ENCODE measurements at places on chromosomes 7 and 10.

DNA sequence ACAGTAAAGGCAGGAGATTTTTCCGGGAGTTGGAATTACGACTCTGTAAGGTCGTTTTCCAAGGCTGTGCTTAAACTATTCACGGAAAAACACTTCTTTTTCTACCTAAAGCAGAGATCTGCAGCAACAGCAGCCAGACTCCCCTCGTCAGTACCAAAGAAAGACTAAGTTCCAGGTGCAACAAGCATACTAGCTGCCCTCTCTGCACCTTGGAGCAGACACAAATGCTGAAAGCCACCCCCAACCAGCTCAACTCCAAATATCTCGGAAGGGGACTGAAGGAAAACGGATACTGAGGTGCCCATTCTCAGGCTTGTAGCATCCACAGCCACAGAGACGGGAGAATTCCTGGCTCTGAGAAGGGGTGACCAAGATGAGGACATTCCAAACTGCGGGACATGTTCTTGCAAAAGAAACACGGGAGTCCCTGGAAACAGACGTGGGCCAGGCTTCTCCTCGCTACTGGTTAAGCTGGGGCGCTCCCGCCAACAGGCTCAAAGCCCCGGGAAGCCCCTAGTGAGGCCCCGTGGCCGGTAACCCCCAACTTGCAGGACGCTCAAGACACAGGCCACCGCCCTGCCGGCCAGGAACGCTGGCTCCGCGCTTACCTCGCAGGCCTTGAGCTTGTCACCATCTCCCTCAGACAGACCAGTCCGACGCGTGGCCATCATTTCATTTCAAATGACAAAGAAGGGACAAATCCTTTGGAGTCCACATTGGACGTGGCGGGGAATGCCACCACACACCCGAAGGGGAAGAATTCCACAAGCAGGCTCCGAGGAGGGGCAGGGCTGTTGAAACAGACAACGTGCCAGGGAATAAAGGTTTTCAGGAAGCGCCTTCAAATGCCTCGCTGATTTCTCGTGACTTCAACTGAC, 2.2 kb downstream of the ARHGAP21 start:
- DNase-seq = no peak

GRCh38 chr7:51901489-51901840, 584.9 kb upstream of the COBL start:
- no peak for DNase-seq

DNA sequence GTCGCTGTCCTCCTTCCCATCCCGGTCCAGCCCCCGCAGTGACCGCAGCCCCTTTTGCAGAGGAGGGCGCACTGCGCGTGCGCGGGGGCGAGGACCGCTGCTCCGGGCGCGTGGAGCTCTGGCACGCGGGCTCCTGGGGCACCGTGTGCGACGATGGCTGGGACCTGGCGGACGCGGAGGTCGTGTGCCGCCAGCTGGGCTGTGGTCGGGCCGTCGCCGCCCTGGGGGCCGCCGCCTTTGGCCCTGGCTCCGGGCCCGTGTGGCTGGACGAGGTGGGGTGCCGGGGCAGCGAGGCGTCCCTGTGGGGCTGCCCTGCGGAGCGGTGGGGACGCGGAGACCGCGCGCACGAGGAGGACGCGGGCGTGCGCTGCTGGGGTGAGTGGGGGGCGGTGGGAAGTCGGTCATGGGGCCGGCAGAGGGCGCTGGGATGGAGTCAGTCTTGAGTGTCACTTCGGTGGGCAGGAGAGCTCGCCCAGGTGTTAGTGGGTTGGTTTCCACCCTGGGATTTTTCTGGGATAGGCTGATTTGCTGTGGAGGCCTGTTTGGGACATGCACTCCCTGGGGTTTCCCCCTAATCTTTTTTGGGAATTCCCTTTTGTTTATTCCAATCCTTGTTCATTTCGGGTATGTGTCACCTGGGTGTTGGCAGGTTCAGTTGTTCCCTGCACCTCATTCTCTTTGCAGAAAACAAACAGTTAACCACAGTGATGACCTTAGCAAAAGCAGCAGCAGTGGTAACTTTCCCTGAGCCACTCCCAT, 11.6 kb downstream of the SCART1 start:
- DNase-seq = no peak

DNA sequence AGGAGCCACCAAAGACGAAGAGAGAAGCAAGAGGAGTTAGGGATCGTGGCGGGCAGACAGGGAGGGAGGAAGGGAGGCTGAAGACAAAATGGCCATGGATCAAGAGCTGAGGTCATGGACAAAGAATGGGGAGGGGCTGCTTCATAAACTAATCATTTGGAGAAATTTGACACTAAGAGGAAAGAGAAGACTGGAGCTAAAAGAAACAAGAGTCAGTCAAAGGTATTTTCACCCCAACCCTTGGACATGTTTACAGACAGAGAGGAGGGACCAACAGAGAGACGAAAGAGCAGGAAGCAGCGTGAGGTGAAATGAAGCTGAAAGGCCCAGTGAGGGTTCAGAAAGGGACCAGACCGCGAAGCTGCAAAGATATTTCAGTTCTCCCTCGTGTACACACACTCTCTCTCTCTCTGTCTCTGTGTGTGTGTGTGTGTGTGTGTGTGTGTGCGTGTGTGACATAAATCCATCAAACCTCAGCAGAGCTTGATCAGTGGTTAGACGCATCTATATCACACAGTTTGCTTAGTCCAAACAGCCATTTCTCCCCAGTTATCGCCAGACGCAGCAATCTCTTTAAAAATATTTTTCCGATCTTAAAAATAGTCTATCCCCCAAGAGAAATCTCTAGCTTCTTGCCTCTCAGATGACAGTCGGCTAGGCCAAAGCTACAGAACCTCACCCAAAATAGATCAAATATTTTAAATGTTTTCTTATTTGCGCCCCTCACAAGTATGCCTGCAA, 12.5 kb upstream of the CALD1 start:
- DNase-seq = no peak

GRCh38 chr7:44541876-44542610, 913 bp upstream of the NPC1L1 start:
- DNase-seq = no peak

DNA sequence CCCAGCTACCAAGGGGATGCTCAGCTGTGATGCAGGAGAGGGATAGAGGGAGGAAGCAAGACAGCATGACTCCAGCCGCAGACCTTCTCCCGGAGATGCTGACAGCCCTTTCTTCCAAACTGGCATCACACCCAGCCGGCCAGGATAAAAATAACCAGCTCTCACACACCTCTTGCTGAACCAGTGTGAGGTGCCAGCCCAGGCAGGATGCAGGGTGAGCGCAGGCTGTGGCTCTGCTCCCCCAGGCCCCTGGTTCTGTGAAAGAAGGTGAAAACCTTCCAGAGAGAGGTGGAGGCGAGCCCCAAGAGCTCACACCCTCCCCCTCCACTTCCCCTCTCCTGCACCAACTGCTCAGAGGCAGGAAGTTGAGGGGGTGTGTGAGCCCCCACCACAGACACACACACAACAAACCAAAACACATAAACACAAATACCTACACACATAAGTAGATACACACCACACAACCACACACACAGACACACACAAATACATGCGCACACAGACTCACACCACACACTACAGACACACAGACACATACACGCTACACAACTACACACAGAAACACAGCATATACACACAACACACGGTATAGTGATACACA, 4.0 kb downstream of the GPR15LG start:
- no peak for DNase-seq

GRCh38 chr10:97714401-97715258, 1.1 kb downstream of the MARVELD1 start:
- DNase-seq = no peak

- DNase-seq = no peak
Observed at GRCh38 chr7:94949532-94949931, 42.1 kb downstream of the PPP1R9A start.

- no peak for DNase-seq
Observed at GRCh38 chr10:97977673-97978072, 52.7 kb downstream of the CRTAC1 start.

- no peak for DNase-seq
Observed at GRCh38 chr7:18803923-18804322, 308.4 kb downstream of the HDAC9 start.
